ENCODE measurements at places on chromosomes 5 and 9. TPM values are rescaled to one million over a fixed set of nuclear protein-coding genes. Genes with fewer than 3 reads are reported as not detected.

Gene LECT2
- total RNA-seq: not detected

Gene PCDHB12
- total RNA-seq: under 0.01 TPM

Gene PTGES2
- 55.0 TPM for total RNA-seq

Gene TMEM232
- 2.0 TPM for total RNA-seq

Gene ATP6V1G1
- total RNA-seq: 114 TPM

Gene UGT3A2
- total RNA-seq: not detected

Gene ANKRD18B
- 6.7 TPM for total RNA-seq

Gene HK3
- not detected for total RNA-seq

Gene MYMK
- total RNA-seq: not detected

Gene RAD23B
- 157 TPM for total RNA-seq

Gene EXOC3
- total RNA-seq: 48.8 TPM

Gene HTR4
- not detected for total RNA-seq

Gene RAPGEF6
- 30.9 TPM for total RNA-seq

Gene PLCXD3
- 5.5 TPM for total RNA-seq

Gene MOB3B
- total RNA-seq: 0.12 TPM

Gene PAPPA
- 23.5 TPM for total RNA-seq

Gene IL6ST
- 517 TPM for total RNA-seq

Gene FIBCD1
- 1.4 TPM for total RNA-seq

Gene ERCC8
- total RNA-seq: 21.4 TPM

Gene ARHGEF37
- 1.5 TPM for total RNA-seq

Gene FOXD4L5
- not detected for total RNA-seq

Gene PCDHGA3
- 0.22 TPM for total RNA-seq

Gene GAS1
- 40.2 TPM for total RNA-seq

Gene SLC45A2
- under 0.01 TPM for total RNA-seq

Gene ACER2
- 1.8 TPM for total RNA-seq

Gene CD14
- total RNA-seq: 0.11 TPM

Gene SOX30
- not detected for total RNA-seq

Gene SAPCD2
- 7.1 TPM for total RNA-seq

Gene C5orf63
- 2.7 TPM for total RNA-seq

Gene CMBL
- 14.0 TPM for total RNA-seq

Gene NMUR2
- not detected for total RNA-seq

Gene FOXE1
- total RNA-seq: not detected

Gene CDC20B
- 0.22 TPM for total RNA-seq

Gene LCN9
- not detected for total RNA-seq

Gene SPINK4
- not detected for total RNA-seq

Gene IDNK
- 6.3 TPM for total RNA-seq

Gene IFNA17
- not detected for total RNA-seq

Gene CTSV
- 0.89 TPM for total RNA-seq

Gene ANKRD31
- 0.11 TPM for total RNA-seq

Gene GRM6
- not detected for total RNA-seq

Gene RLN2
- total RNA-seq: 0.25 TPM
